GF-D8 (cell line): ENCODE measurements at places on chromosomes 3 and 15.

GRCh38 chr15:74176262-74177214 lies 3.0 kb downstream of the ISLR start:
- no peak for DNase-seq

DNA sequence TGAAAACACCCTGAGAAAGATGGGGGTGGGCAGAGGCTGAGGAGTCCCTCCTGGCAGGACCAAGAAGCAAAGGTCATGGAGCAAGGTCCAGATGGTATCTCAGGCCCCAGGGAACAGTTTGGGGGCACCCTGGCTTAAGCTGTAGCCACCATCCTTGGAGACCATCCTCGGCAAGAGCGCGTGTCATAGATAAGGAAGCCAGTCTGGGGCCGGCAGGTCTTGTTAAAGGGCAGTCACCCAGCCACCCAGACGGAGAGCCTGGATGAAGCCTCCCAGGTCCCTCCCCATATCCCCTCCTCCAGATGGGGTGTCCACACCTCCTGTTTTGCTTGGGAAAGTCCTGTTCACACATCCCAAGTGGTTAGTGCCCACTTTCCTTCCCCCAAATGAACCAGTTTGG lies 191.1 kb downstream of the KLF13 start:
- DNase-seq: no peak

GRCh38 chr3:64861684-64862083 lies 173.9 kb upstream of the ADAMTS9 start:
- DNase-seq: no peak

GRCh38 chr15:47299846-47300434 lies 417.4 kb upstream of the SEMA6D start:
- DNase-seq: no peak

DNA sequence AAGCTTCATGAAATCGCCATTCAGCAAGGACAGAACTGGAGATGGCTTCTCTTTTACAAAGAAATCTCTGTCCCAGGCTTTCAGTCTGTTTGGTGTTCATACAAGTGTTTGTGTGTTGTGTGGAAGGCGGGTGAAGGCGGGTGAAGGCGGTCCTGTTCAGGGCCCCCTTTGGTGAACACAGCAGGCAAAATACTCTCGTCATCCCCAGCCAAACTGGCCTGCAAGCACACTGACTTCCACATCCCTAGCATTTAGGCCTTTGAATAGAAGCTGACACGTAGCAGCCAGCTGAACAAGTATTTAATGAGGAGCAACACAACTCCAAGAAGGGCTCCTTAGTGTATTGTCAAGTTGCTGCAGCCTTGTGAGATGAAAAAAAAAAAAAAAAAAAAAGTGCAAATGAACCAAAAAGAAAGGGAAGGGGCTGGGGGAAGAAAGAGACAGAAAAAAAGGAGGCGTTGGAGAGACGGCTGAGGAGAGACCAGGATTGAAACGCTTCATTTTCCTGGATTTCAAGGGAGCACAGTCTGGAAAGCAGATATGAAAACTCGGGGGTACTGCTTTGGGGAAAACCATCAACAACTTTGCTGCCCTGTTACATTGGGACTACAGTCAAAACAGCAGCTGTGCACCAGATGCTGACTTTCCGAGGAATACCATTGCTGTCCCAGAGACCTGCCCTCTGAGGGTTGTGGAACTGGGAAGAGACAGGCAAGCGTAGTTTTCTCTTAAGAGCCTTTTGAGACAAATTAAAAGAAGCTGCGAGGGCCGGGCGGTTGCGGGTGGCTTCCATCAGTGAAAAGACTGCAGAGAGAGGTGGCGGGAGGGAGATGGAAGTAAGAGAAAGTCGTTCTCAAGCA lies 74.6 kb downstream of the TGFBR2 start:
- no peak for DNase-seq

DNA sequence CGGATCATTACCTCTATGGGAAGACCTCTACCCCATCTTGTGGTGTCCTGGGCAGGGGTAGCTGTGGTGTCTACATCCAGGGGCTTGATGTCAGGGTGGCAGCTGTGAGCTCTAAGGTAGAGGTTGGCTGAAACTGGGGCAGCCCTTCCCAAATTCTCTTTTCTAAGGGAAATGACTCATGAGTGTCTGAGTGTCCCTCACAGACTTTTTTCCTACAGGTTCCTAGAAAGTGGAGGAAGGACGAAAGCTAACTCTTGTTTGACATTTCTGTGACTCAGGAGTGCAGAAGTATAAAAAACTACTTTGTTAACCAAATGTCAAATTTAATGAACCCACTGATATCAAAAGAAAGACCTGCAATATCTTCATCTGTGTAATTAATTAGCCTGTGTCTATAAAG lies 481.5 kb downstream of the PDCD6IP start:
- no peak for DNase-seq

- DNase-seq: no peak
These were observed 78.1 kb downstream of the STT3B start for GRCh38 chr3:31610700-31611275.

GRCh38 chr15:100284191-100284590 lies 57.6 kb downstream of the ADAMTS17 start:
- DNase-seq: no peak

- DNase-seq: no peak
These were observed 47.5 kb downstream of the ABTB1 start for GRCh38 chr3:127720161-127720823.

GRCh38 chr3:54733106-54734006 lies 194.5 kb downstream of the LRTM1 start:
- no peak for DNase-seq

DNA sequence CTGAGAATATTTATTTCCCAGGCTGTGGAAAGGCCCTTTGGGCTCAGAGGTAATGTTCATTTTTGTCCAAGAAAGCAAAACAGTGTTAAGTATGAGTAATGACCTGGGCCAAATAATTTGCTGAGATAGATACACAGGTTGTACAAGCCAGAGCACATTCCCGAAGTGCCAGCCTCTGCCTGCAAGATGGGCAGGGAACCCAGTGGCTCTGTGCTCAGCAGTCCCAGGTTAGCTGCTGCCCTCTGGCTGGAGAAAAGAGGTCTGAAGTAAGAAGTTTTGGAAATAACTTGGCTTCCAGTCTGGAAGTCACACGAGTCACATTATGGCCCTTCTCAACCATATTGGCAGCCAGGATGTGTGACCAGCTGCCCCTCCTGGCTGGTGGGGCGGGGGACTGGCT lies 20.2 kb downstream of the MYZAP start:
- DNase-seq: no peak

GRCh38 chr3:8557298-8557697 lies 55.7 kb downstream of the LMCD1 start:
- DNase-seq: no peak

- DNase-seq: no peak
These were observed 181.2 kb upstream of the RARB start for GRCh38 chr3:25246913-25247312.

GRCh38 chr3:161884830-161885229 lies 388.2 kb downstream of the OTOL1 start:
- DNase-seq: no peak
